ENCODE measurements at places on chromosomes 7 and 10.
A peak's percentile ranks its signal among the peaks of the same experiment; 100 is the strongest.

GRCh38 chr7:151249034-151249731, 689 bp upstream of the SMARCD3 start:
- DNase-seq, result peak; percentile 44

GRCh38 chr10:64041989-64042490, 520.8 kb downstream of the REEP3 start:
- DNase-seq, result no peak

DNA sequence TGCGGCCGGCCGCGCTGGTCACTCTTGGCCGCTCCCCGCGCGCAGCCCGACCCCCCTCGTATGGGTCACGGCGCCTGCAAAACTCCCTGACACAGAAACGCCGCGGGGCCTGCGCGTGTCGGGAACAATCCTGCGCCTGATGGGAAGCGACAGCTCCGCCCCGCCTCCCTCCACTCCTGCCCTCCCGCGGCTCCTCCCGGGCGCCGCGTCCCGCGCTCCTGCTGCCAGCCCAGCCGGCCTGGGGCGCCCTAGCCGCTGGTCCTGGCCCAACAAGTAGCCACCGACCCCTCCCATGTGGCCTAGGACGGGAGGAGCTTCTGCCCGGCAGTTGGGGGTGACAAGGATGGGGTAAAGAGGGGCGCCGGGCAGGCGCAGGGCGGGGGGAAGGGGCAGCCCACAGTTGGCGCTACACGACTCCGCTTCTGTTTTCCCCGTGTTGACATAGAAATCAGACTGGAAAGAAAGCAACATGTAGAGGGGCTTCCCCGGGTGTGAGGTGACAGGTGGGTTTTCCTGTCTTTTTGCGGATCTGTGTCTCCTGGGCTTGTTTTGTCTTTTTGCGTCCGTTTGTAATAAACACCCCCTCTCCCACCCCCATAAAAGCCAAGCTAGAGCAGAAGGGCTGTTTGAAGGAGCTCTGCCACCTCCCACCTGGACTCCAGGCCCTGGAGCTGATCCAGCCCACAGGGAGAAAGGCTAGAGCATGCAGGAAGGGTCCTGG, 35.1 kb upstream of the PAX2 start:
- DNase-seq, result no peak

- no peak for DNase-seq
Measured at GRCh38 chr7:29607889-29608288, 44.3 kb downstream of the PRR15 start.

GRCh38 chr7:130463553-130464434, 23.0 kb upstream of the CEP41 start:
- no peak for DNase-seq

- peak; percentile 21 for DNase-seq
Measured at GRCh38 chr7:105439174-105439893, 50.6 kb upstream of the SRPK2 start.

DNA sequence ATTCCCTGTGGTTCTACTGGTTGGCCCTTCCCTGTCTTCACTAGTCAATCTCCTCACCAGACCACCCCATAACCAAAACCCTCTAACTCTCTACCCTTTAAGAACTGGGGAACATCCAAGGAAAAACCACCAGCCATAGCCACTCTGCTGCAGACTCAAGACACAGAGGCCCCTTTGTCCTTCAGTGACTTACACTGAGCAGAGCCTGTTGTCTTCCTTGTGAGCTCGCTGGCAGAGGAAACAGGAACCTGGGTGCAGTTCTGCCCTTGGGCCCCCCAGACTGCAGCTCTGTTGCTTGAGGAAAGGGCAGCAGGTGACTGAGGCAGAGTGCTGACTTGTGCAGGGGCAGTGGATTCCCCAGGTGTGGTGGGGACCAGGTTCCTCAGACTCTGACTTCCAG, 30.6 kb downstream of the ZC3HAV1 start:
- DNase-seq, result no peak

GRCh38 chr7:120344276-120344675, 71.3 kb downstream of the KCND2 start:
- DNase-seq, result no peak

DNA sequence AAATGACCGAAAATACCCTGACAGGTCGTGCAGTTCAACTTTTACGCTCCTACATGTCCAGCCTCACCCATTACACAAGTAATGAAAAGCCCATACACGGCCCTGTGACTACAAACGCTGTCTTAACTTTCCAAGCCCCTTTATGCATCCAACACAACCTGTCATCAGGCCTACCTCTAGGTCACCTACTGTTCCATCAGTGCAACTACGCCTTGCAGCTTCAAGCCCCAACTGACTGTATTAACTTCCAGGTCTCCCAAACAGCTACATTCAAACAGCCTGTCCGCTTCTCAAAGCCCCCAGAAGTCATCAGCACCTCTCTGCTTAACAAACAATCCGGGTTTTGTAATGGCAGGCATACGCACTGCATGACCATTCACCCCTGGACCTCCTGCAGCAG, 19.2 kb downstream of the ZNF107 start:
- DNase-seq, result no peak

- no peak for DNase-seq
Measured at GRCh38 chr10:123726836-123727235, 60.7 kb downstream of the GPR26 start.

DNA sequence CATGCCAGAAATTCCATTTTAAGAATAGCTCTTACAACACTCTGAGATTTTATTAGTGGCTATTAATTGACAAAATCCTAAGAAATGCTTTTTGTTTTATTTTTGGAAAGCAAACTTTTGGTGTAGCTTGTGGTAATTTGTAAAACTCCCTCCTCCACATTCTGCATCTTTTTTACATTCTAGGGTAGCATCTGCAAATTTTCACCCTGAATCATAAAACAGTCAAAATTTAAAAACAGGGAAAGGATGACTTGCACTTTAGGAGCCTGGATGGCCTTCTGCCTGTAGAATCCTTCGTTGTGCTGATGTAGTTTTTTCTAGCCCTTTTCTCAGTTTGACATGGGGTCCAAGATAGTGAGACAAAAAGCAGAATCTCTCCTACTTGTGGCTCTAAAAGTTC, 316.1 kb downstream of the ADRA2A start:
- no peak for DNase-seq

DNA sequence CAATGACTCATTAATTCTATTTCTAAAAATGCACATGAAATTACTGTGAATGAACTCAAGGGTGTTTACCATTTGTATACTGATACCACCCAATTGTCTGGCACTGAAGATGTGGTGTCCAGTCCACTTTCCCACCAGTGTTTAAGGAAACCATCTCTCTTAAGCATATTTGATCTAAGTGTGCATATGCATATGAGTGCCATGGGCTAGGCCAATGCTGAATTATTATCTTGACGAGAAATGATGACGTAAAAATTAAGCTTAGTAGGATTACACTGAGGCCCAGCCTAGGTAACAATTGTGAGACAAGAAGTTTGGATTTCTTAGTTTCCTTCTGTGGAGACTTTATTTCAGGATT, 59.7 kb downstream of the SVIL start:
- no peak for DNase-seq

DNA sequence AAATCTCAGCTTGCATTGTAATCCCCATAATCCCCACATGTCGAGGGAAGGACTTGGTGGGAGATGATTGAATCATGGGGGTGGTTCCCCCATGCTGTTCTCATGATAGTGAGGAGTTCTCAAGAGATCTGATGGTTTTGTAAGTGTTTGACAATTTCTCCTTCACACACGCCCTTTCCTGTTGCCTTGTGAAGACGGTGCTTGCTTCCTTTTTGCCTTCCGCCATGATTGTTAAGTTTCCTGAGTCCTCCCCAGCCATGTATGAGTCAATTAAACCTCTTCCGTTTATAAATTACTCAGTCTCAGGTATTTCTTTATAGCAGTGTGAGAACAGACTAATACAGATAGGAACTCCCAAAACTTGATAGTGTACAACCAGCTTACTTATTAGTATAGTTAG, 98.6 kb downstream of the CREM start:
- no peak for DNase-seq

- no peak for DNase-seq
Measured at GRCh38 chr10:70594161-70594560, 8.4 kb downstream of the PRF1 start.

- no peak for DNase-seq
Measured at GRCh38 chr7:32218154-32218467, 147.9 kb upstream of the PDE1C start.

DNA sequence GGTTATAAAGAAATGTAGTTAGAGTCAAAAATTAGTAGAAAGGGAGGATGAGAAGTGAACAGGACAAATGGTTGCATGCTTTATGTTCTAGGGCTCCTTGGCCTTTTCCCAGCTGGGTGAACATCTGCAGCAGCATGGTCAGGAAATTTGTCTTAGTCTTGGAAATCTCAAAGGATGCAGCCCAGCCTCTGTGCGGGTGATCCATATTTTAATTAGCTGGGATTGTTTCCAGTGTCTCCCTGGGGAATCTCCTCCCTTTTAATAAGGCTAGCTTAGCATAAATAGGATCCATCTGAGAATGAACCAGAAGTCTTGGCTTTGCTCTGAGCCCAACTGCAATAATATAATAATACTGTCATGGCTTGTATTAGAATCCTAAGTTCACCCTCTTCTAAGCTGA, 198.3 kb downstream of the PRKG1 start:
- DNase-seq, result no peak

DNA sequence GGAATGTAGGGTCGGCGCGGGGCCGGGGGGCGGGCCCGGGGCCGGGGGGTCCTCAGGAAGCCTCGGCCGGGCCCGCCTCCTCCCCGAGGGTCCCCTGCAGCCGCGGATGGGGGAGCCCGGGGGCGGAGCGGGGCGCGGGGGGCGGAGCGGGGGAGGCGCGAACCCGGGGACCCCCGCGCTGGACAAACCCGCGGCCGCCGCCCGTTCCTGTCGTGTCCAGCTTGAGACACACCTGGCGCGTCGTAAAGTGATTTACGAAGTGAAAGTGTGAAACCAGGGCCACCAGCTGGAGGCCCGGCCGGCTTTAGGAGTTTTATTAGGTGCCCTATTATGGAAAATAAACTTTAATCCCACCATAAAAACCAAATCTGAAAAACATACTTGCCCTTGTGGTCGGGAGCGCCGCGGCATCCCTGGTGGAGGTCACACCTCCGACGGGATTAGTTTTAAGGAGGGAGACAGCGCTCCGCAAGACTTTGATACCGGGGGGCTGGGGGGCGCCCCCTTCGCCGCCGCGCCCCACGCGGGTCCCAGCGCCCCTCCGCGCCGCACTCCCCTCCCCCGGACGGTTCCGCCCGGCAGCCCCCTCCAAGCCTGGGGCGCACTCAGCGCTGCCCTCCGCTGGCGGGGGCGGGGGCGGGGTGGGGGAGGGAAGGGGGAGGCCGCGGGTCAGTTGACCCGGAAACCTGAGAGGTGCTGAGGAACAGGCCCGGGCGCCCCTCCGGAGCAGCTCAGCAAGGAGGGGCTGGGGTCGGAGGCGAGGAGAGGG, 10.3 kb downstream of the MNX1 start:
- no peak for DNase-seq

DNA sequence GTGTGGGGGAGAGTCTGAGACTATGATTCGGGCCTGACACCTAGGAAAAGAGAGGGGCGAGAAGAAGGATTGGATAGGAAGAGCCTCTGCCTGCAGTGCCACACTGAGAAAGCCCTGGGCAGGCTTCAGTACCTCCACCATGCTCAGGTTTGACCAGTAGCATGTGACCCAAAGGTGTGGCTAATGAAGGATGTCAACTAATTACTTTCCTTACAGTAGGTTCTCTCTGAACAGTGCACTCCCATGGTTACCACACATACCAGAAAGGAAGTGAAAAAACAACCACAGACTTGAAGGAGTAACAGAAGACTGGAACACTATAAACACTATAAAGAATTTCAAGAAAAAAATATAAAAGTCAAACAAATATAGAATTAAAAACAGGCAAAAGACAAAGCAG, 46.2 kb downstream of the SEM1 start:
- no peak for DNase-seq

GRCh38 chr10:48306870-48307710, 613 bp downstream of the MAPK8 start:
- DNase-seq, result no peak

DNA sequence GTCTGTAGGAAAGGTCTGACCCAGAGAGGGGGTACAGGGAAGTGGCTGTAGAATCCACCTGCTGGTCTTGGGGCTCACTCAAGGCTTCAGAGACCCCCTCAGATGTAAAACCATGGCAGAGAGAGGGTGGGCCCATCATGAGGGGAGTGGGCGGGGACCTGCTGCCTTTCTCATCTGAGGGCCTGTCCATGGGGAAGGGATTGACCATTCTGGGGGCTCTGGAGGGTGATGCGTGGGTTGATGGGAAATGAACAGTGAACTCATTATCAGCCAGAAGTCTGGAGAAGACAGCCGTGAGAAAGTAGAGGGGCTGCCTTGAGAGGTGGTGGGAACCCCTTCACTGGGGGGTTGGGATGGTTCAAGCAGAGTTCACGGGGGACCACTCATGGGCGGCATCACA, 66.8 kb downstream of the MINDY4 start:
- no peak for DNase-seq

- no peak for DNase-seq
Measured at GRCh38 chr7:23012186-23012585, 1.7 kb downstream of the HYCC1 start.

DNA sequence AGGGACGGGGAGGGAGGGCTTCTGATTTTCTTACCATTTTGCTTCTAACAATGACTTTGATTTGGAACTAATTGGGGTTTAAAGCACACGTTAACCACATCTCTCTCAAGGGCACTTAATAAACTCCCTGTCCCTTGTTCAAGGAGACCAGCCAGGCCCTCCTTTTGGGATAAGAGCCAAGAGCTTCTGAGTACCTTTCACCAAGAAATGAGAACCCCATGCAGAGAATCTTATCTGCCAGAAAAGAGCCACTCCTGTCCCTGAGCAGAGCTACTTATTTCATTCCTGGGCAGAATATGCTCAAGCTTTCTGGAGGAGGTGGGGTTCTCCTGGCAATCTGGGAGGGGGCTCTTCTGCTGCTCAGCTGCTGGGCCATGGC, 574.6 kb downstream of the GALNT17 start:
- no peak for DNase-seq

- DNase-seq, result no peak
Measured at GRCh38 chr7:116582164-116582732, 57.4 kb downstream of the CAV1 start.

GRCh38 chr10:6473430-6473829, 106.6 kb downstream of the PRKCQ start:
- no peak for DNase-seq

Data from NCI-H526 treated with DMSO at 0.1 percent for 48 hours (cell line).